ENCODE measurements at places on chromosomes 7 and 10. TPM values are rescaled to one million over a fixed set of nuclear protein-coding genes. Genes with fewer than 3 reads are reported as not detected.

Gene PODXL
- total RNA-seq: 102 TPM

Gene NUTM2E
- total RNA-seq: 0.65 TPM

- DNase-seq: no peak
These were observed 161.7 kb upstream of the SEMA3C start for GRCh38 chr7:81080553-81080952.

GRCh38 chr10:938941-939678 lies 7.6 kb upstream of the LARP4B start:
- no peak for DNase-seq

- no peak for DNase-seq
These were observed 760 bp upstream of the KCTD7 start for GRCh38 chr7:66627881-66628360.

GRCh38 chr7:41745451-41745850 lies 42.6 kb upstream of the INHBA start:
- DNase-seq: no peak

Measured in omental fat pad (tissue), 4 donors.